ENCODE measurements at places on chromosomes 5 and 9. TPM values are rescaled to one million over a fixed set of nuclear protein-coding genes. Genes with fewer than 3 reads are reported as not detected.

Gene OCLN
- 6.9 TPM for total RNA-seq

Gene PCDHB3
- 9.8 TPM for total RNA-seq

Gene PRDM9
- not detected for total RNA-seq

Gene KLF9
- total RNA-seq: 10.1 TPM

Gene SPATA24
- total RNA-seq: 3.7 TPM

Gene GDNF
- total RNA-seq: under 0.01 TPM

Gene IL5
- not detected for total RNA-seq

Gene RLN2
- not detected for total RNA-seq

Gene GABRA6
- total RNA-seq: 0.25 TPM

All from temporal lobe (tissue), 4 donors.